Ascending aorta (tissue), 2 donors: ENCODE measurements at places on chromosomes 4 and X. TPM values are rescaled to one million over a fixed set of nuclear protein-coding genes. Genes with fewer than 3 reads are reported as not detected.

Gene ASMT
- total RNA-seq = 37.5 TPM

Gene GPR143
- not detected for total RNA-seq

GRCh38 chr4:109590905-109591304, 30.9 kb downstream of the MCUB start:
- H3K36me3 ChIP-seq = no peaks in the 10 kb centered on the region
- no peaks in the 10 kb centered on the region for H3K4me1 ChIP-seq

DNA sequence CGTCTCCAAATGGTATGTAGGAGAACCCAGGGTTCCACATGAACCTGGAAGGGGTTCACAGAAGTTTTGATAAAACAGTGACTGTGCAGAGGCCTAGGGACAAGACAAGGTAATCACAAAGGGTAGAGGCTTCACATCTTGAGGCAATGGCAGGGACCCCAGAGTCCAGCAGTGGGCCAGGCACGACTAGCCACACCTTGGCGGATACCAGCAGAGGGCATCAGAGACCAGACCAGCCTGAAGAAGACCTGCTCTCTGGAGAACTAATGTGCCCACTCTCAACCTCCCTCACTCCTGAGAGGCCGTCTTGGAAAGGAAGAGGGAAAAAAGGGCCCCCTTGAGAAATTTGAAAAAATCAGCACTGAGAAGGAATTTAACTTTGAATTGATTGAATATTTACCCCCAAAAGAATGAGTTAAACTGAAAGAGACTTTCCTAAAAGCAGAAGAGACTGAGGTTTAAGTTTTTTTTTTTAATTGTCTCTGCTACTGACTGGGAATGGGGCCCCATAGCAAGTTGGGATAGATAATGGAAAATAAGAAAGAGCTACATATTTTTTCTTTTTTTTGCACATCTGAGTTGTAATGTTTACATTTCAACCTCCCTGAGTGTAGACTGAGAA, 243.8 kb upstream of the JADE1 start:
- no peak overlapping the region for H3K4me3 ChIP-seq
- H3K4me1 ChIP-seq = no peaks in the 10 kb centered on the region
- H3K27ac ChIP-seq = no peak overlapping the region
- H3K36me3 ChIP-seq = no peaks in the 10 kb centered on the region
- no peaks in the 10 kb centered on the region for H3K27me3 ChIP-seq

Gene LONRF3
- total RNA-seq = 11.0 TPM

Gene HPGDS
- not detected for total RNA-seq

DNA sequence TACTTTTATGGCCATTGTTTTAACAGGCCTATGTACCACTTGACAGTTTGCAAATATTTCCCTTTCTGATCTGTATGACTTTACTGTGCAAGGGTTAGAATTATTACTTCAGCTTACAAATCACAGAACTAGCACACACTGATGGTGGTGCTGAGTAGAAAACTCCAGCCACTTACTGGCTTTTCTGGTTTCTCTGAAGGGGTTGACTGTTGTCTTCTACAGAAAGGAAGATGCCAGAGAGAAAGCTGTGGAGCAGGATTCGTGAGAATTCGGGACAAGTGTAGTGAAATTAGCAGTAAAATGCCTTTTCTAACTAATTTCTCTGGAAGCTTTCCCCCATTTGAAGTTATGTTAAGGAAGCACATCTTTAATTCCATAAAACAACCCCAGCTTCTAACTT, 46.6 kb upstream of the GK2 start:
- H3K4me1 ChIP-seq = no peaks in the 10 kb centered on the region
- no peaks in the 10 kb centered on the region for H3K27me3 ChIP-seq
- no peak overlapping the region for H3K4me3 ChIP-seq
